ENCODE measurements at places on chromosomes 16 and 17.
A peak's percentile ranks its signal among the peaks of the same experiment; 100 is the strongest.

GRCh38 chr17:54814371-54814770 lies 86.3 kb upstream of the TOM1L1 start:
- no peak for DNase-seq

DNA sequence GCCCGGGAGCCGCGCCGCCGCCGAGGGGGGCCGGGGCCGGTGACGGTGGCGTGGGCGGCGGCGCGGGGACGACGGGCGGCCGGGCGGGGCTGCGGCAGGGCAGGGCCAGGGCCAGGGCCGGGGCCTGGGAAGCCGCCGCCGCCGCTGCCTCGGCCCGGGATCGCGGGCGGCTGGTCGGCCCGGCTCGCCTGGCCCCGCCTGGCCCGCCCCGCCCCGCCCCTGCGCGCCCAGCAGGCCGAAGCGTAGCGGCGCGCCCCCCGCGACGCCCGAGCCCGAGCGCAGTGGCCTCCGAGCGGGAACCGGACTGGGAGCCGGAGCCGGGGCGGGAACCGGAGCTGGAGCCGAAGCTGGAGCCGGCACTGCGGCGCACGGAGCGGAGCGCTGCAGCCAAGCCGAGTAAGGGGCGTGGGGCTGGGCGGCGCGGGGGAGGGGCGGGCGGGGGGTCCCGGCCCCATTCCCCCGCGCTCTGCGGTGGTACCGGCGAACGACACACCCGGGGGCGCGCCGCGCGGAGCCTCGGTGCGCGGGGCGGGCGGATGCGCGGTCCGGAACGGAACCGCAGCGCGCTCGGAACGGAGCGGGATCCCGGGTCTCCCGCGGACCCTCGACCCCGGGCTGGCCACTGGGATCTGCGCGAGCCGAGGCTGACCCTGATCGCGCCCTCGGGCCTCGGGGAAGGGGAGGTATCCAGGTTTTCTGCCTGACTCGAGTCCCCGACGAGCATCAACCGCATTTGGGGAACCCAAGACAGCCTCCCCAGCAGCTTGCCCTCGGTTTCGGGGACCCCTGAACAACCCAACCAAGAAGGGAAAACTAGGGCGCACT lies at the start of gene BEAN1:
BEAN1 (plus strand) TSS at position 260 of the 825 bp plus-strand sequence. CDS start 10,382 bp downstream, outside the sequence.
- no peak for DNase-seq

DNA sequence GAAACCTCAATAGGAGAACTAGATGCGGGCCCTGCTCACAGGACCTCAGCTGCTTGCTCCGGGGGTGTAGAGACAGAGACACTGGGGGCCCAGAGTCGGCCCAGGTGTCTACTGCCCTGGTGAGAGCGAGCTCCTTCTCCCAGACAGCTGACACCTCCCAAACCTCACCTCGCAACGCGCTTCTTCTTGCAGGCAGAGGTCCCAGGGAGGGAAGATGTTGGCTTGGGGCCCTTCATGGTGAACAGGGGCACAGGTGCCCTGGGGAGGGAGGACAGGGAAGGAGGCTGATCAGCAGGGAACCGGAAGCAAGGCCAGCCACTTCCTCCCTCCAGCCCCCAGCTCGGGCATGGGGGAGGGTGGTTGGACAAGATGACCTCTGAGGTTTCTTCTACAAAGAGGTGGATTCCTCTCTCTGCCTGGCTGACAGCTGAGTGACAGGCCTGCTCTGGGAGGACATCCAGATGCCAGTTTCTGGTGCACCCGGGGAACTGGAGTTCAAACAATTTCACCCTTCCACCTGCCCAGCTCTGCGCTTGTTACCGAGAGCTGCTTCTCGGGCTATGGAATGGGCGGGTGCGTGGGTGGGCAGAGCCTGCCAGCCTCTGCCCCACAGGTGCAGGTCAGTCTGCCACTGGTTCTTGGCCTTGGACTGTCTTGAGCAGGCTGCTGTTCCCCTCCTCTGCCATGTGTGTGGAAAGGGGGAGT lies 11.7 kb upstream of the GFAP start:
- DNase-seq: no peak

GRCh38 chr16:3752984-3753383 lies 35.7 kb upstream of the TRAP1 start:
- DNase-seq: no peak

DNA sequence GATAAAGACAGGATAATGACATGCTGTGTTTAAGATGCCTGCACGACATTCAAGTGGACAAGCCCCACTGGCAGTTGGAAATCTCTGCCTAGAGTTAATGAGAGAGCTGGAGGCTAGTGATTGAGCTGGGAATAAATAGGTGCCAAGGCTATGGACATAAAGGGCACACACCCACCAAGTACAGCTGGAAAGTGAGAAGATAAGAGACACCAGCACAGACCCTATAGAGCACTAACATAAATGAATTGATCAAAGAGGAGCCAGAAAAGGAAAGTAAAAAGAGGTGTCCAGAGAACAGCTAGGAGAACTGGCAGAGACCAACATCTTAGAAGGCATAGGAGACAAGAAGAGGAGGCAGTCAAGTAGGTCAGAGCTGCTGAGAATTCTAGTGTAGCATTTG lies 101.2 kb downstream of the YPEL2 start:
- no peak for DNase-seq

DNA sequence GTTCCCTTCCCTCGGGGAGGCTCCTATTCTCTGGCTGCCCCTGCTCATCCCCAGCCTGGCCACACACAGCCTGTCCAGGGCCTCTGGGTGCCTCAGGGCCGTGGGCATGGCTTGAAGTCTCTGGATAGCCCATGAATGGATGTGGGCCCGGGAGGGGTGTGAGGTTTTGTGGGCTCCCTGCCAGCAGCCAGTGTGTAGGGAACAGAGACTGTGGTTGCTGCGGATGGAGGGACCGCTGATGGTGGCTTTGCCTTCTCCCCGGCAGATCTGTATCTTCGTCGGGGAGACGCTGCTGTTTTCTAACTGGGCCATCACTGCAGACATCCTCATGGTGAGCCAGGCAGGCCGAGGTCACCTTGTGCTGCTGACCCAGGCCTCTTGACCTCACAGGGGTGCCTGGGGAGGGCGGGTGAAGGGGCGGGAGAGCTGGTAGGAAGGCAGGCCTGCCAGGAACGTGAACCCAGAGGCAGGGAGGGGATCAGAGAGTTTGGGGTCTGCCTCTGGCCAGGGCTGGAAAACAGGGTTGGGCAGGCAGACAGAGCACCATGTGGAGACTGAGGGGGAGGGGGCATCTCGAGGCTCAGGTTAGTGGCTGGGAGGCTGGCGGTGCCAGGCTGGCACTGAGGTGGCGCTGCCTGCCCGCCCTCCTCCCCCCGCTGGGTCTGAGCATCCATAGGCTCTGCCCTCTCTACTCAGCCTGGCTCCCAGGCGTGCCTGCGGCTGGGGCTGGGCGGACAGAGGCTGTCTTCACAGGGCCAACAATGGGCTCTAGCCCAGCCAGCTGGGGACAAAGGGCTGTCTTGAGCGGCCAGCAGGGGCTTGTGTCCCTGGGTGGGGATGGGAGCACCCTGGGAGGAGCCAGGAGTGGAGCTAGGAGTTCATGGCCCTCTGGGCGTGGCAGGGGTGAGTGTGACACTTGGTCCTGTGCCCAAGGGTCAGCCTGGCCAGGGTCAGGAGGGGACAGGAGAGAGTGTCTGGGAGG lies 21.4 kb downstream of the MYBBP1A start:
- no peak for DNase-seq

- no peak for DNase-seq
Measured at GRCh38 chr16:75244844-75245758, 6.3 kb downstream of the BCAR1 start.

DNA sequence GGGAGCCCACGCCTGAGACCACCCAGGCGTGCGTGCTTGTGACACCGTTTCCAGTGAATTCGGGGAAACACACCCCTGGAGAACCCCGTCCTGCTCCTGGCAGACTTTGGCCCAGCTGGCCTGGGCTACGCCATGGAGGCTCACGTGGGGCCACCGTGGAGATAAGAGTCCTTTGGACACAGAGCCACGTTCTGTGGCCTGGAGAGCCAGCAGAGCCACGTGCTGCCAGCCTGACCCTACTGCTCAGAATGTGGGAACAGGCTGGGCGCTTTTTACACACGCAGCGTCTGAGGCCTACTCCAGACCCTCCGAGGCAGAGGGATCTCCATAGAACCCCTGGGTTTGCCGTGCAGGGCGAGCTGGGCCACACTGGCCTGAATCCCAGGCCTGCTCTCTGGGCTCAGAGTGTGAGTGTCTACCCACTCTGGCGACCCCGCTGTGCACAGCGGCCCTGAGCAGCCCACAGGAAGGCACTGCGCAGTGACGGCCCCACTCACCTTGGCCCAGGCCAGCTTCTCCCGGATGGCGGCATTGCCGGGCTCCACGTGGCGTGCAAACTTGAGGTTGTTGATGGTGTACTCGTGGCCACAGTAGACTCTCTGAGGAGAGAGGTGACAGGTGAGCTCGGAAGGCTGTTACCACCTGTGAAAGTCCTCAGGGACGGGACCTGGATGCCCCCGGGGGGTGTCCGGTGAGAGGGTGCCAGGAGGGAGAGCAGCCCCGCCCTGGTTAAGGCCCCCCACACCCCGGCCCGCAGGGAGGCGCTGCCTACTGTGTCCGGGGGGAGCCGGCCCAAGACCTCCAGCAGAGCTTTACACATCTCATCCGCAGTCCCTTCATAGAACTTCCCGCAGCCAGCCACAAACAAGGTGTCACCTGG lies 10.0 kb downstream of the HAGH start:
- no peak for DNase-seq

DNA sequence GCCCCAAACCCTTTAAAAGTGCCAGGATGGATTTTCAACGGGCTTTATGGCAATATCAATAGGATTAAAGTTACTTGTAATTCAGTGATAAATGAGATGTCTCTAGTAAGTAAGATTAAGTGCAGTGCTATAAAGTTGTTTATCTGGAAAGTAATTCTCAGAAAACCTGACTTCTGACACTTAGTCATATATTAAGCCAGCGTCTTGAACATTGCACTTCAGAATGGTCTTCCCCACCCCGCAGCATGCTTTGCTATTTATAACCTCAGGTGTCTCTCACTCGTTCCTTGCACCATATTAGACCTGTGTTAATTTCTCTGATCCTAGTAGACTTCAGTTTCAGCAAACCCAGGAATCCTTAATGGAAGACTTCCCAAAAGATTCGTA lies 2.1 kb upstream of the MAF start:
- no peak for DNase-seq

DNA sequence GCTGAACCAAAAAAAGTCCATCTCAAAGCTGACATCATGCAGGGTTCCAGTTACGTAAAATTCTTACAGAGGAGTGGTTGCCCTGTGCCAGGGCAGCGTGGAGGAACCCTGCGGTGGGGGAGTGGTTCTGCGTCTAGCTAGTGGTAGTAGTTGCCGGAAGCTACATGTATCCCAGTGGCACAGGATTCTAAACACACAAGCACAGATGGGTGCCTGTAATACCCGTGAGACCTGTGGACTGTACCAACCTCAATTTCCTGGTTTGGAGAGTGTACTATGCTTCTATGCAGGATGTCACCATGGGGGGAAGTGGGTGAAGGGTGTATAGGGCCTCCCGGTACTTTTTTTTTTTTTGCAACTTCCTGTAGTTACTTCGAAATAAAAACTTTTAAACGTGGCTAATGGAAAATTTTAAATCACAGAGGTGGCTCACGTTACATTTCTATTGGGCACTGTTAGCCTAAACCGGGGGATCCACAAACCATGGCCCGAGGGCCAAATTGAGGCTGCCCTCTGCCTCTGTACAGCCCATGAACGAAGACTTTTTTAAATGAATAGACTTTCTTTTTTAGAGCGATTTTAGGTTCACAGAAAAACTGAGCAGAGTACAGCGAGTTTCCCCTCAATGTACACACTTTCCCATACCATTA lies 38.5 kb downstream of the TBC1D16 start:
- peak; percentile 42 for DNase-seq

DNA sequence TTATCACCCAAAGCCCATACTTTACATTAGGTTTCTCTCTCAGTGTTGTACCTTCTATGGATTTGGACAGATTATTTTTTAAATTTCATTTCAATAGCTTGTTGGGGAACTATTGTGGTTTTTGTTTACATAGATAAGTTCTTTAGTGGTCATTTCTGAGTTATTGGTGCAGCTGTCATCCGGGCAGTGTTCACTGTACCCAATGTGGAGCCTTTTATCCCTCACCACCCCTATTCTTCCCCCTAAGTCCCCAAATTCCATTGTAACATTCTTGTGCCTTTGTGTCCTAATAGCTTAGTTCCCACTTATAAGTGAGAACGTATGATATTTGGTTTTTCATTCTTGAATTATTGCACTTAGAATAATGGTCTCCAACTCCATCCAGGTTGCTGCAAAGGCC lies 57.5 kb downstream of the SLFN11 start:
- DNase-seq: no peak

DNA sequence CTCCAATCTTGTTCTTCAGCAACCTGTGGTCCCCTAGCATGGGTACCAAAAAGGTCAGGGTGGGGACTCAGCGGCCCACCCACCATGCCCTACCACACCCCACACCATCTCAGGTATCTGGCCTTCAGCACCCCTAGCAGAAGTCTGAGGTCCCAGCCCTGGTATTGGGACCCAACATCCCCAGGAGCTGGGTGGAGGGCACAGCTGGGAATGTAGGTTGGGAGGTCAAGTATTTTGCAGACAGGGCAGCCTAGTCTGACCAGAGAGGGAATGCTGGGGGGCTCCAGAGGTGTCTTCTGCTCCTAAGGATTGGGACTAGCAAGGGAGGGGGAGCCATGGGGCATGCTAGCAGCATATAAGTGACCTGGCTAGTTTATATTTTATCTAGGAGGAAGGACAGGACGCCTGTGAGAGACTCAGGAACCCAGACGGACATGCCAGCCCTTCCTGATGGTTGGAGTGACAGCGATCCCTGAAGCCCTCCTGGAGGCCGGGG lies 822 bp upstream of the ADAM11 start:
- no peak for DNase-seq

- DNase-seq: no peak
Measured at GRCh38 chr16:81253141-81253540, 14.7 kb downstream of the BCO1 start.

DNA sequence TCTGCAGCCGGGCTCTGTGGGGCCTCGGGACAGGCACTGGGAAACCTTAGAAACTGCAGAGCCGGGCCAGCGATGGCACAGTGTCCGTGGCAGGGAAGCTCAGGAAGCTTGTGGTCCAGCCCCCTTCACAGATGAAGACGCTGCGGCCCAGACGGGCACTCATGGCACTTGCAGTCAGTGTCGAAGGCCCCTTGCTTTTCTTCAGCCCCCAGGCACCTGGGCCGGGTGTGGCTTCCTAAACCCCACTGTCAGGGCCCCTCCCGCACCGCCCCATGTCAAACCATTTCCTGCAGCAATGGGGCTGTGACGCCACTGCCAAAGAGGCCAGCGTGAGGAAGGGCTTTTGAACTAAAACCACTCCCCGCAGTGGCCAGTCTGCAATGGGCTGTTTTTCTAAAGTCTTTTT lies 164.0 kb downstream of the LAT start:
- peak; percentile 8 for DNase-seq

GRCh38 chr16:66427871-66428681 lies 981 bp downstream of the BEAN1 start:
- DNase-seq: no peak

DNA sequence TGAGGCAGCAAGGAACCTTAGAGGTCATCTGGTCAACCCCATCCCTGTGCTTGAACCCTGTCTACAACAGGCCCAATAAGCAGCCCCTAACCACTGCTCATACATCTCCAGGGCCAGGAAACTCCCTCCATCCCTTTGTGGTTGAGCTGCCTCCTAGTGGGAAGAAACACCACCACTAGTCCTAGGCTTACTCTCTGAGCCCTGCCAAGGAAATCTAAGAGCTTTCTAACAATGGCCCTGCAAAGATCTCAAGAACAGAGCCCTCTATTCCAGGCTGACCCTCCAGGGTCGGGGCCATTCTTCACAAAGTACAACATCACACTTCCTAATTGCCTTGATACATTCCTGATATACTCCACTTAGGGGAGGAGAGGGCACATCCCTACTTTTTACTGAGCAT lies 5.8 kb downstream of the ACLY start:
- no peak for DNase-seq

Data from activated CD4-positive, alpha-beta T cell treated with anti-CD3 and anti-CD28 coated beads for 24 hours (primary cell).